Breast epithelium (tissue), 4 donors: ENCODE measurements at places on chromosomes 16 and 17. TPM values are rescaled to one million over a fixed set of nuclear protein-coding genes. Genes with fewer than 3 reads are reported as not detected.

The KIAA0513 gene
- 7.6 TPM for total RNA-seq

The MIS12 gene
- total RNA-seq = 12.3 TPM

The RMI2 gene
- 1.6 TPM for total RNA-seq

The ALOX12B gene
- total RNA-seq = not detected

The TBC1D3I gene
- total RNA-seq = not detected

The ENPP7 gene
- total RNA-seq = not detected

The TBC1D28 gene
- not detected for total RNA-seq

The CCL16 gene
- total RNA-seq = not detected

The HIC1 gene
- total RNA-seq = 16.4 TPM

The TNP2 gene
- total RNA-seq = not detected

DNA sequence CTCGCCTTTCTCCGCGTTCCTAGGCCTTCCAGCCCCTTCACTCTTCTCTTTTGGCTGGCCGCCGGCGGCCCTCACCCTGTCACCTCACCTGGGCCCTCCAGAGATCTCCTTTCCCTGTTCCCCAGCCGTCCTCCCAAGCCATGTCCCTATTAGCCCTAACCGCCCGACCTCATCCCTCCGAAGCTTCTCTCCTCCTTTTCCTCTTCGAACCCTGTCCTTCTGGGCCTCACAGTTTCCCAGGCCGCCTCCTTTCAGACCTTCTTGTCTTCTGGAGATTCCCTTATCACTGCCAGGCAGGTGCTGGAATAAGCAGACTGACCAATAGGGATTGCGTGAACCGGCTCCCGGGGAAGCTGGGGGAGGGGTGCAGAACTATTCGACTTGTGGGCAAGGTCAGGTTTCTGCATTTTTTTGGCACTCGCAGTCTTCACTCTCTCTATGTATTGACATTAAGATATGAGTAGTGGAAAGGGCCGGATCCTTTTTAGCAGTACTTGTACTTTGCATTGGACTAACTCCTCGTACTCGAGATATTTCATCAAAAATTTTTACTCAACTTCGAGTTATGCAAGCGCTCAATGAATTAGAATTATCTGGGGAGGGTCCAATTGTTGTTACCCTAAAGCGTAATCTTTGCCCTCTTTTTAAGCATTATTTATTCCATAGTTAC, 690 bp downstream of the RHOT1 start:
- H3K36me3 ChIP-seq = no peaks in the 10 kb centered on the region
- peaks cover 7% of the 10 kb centered on the region for H3K4me1 ChIP-seq
- H3K27me3 ChIP-seq = no peaks in the 10 kb centered on the region
- peak; percentile 49 for DNase-seq
- H3K4me3 ChIP-seq = peak overlapping the region; percentile 98

GRCh38 chr16:3401719-3402397, 843 bp downstream of the ZNF174 start:
- H3K4me1 ChIP-seq = no peaks in the 10 kb centered on the region
- DNase-seq = no peak
- peak overlapping the region; percentile 95 for H3K27ac ChIP-seq
- no peaks in the 10 kb centered on the region for H3K27me3 ChIP-seq
- peak overlapping the region; percentile 86 for H3K4me3 ChIP-seq

GRCh38 chr16:386641-387156, 4.9 kb upstream of the PGAP6 start:
- H3K27ac ChIP-seq = peak overlapping the region; percentile 30
- H3K4me3 ChIP-seq = no peak overlapping the region
- no peaks in the 10 kb centered on the region for H3K27me3 ChIP-seq
- no peak for DNase-seq
- H3K36me3 ChIP-seq = no peaks in the 10 kb centered on the region
- no peaks in the 10 kb centered on the region for H3K4me1 ChIP-seq

GRCh38 chr16:56988161-56988947, 1.0 kb upstream of the NLRC5 start:
- H3K27me3 ChIP-seq = no peaks in the 10 kb centered on the region
- H3K36me3 ChIP-seq = no peaks in the 10 kb centered on the region
- H3K4me1 ChIP-seq = no peaks in the 10 kb centered on the region
- peak overlapping the region; percentile 94 for H3K27ac ChIP-seq

GRCh38 chr17:62966426-62967204, 580 bp downstream of the TANC2 start:
- H3K36me3 ChIP-seq = no peaks in the 10 kb centered on the region
- peak overlapping the region; percentile 95 for H3K27ac ChIP-seq
- H3K27me3 ChIP-seq = no peaks in the 10 kb centered on the region
- no peak for DNase-seq
- peak overlapping the region; percentile 90 for H3K4me3 ChIP-seq
- H3K4me1 ChIP-seq = no peaks in the 10 kb centered on the region

DNA sequence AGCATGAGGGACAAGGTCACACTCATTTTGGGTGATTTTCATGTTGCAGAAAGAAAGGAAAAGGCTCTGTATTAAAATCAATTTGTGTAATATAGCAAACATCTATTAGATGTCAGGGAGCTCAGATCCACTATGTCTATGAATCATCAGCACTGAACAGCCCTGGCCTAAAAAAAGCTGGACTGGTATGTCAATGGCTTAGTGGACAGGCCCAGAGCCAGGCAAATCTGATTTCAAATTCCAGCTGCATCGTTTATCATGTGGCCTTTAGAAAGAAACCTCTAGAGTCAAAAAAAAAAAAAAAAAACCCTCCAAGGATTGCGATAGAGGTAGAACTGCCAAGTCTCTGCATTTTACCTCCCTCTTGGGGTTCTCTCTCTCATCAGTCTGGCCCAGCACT, 5.4 kb downstream of the GAS7 start:
- no peak for DNase-seq
- no peak overlapping the region for H3K27ac ChIP-seq
- no peak overlapping the region for H3K4me3 ChIP-seq
- no peaks in the 10 kb centered on the region for H3K4me1 ChIP-seq
- no peaks in the 10 kb centered on the region for H3K36me3 ChIP-seq
- no peaks in the 10 kb centered on the region for H3K27me3 ChIP-seq

DNA sequence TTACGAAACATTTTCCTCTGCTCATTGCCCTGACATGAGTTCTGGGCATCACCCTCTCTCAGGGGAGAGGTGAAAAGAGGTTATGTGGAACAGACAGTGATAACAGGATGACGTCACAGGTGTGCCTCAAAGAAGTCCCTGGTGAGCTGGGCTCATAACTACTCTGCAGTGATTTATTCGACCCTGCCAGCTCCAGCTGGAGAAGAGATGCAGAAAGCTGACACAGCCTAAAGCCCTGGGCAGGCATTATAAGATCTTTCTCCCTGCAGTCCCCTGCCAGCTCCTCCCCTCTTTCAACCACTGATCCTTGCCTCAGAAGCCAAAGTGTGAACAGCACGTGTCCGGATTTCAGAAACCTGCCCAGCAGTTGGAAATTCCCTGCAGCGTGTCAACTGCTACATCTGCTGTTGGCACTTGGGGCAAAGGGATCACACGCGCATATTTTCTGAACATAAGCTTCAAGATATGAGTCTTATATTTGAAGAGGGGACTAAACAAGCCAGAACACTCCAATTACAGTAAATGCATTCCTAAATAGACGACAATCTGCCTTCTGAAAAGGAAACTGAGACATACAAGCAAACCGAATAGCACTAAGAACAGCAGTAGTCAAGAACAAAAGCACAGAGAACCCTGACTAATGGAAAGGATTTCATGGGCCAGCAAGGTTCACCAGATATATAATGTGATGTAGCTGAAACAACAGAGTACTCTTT, 80.5 kb downstream of the SMG6 start:
- H3K4me1 ChIP-seq = no peaks in the 10 kb centered on the region
- H3K27ac ChIP-seq = no peak overlapping the region
- H3K27me3 ChIP-seq = no peaks in the 10 kb centered on the region
- DNase-seq = no peak
- H3K36me3 ChIP-seq = no peaks in the 10 kb centered on the region
- H3K4me3 ChIP-seq = no peak overlapping the region

DNA sequence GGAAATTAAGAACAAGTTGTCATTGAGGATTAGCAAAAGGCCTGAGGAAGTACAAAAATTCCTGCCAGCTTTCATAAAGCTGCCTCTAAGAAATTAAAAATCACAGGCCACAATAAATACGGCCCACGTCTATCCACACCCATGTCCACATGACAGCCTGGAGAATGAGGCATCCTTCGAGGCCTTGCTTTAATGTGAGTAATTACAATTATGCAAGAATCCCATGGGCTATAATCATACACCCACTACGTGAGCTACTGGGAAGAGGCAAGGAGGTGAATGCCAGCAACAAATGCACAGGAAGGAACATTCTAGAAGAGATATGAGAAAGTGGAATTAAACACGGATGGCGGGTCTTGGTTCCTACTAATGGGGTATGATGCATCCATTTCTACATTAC, 65.4 kb upstream of the ZFHX3 start:
- no peak overlapping the region for H3K27ac ChIP-seq
- no peaks in the 10 kb centered on the region for H3K27me3 ChIP-seq
- no peaks in the 10 kb centered on the region for H3K4me1 ChIP-seq
- no peak for DNase-seq
- no peaks in the 10 kb centered on the region for H3K36me3 ChIP-seq

GRCh38 chr16:15640966-15641365, 2.0 kb downstream of the MARF1 start:
- H3K36me3 ChIP-seq = no peaks in the 10 kb centered on the region
- DNase-seq = no peak
- H3K4me3 ChIP-seq = no peak overlapping the region
- H3K27me3 ChIP-seq = no peaks in the 10 kb centered on the region
- H3K4me1 ChIP-seq = no peaks in the 10 kb centered on the region

- no peaks in the 10 kb centered on the region for H3K36me3 ChIP-seq
- no peaks in the 10 kb centered on the region for H3K4me1 ChIP-seq
- no peak overlapping the region for H3K4me3 ChIP-seq
- no peak for DNase-seq
- H3K27ac ChIP-seq = no peak overlapping the region
These were observed 223.7 kb upstream of the AXIN2 start for GRCh38 chr17:65785109-65785508.

- H3K27ac ChIP-seq = peak overlapping the region; percentile 57
- no peaks in the 10 kb centered on the region for H3K4me1 ChIP-seq
- no peaks in the 10 kb centered on the region for H3K27me3 ChIP-seq
These were observed 581 bp downstream of the PRKCA start for GRCh38 chr17:66302761-66303626.

GRCh38 chr17:42893359-42893758, 7.2 kb upstream of the G6PC1 start:
- no peaks in the 10 kb centered on the region for H3K27me3 ChIP-seq
- no peaks in the 10 kb centered on the region for H3K36me3 ChIP-seq
- no peak overlapping the region for H3K27ac ChIP-seq
- no peak for DNase-seq

DNA sequence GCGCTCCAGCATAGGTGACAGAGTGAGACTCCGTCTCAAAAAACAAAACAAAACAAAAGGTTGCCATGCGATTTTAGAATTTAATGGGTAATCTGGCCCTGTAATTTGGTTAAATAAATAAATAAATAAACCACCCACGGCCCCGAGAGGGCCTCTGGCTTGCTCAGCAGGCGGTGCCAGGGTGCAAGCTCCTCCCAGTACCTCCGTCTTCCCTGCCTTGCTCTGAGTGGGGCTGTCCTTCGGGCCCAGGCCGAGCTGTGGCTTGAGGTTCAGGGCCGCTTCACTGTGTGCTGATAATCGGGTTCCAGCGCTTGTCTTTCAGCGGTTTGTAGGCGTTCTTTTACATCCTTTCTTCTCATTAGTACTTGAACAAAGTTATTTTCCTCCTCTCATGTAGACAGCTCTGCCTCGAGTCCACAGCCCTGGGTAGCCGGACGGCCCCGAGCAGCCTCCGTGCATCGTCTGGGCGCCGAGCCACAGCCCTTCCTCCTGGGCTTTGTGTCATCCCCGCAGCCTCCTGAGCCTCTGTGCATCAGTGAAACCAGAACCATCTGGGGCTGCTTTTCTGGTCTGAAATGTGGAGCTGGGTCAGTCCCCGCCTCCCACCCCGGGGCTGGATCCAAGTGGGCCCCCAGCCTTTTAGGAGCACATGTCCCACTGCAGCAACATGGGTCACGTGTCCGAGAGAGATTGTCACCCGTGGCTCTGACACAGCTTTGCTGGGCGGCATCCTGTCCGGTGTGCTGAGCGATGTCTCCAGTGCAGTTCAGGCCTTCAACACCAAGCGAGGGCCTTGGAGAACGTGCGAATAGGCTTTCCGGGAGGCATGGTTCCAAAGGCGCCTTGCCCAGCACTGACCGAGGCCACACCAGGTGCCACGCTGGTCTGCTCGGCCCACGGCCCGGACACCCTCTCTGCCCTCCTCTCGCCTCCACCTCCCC, 157.4 kb upstream of the CHMP6 start:
- H3K27ac ChIP-seq = peak overlapping the region; percentile 95
- H3K4me1 ChIP-seq = peaks cover 4% of the 10 kb centered on the region
- DNase-seq = peak; percentile 28
- H3K36me3 ChIP-seq = no peaks in the 10 kb centered on the region
- peak overlapping the region; percentile 46 for H3K4me3 ChIP-seq

DNA sequence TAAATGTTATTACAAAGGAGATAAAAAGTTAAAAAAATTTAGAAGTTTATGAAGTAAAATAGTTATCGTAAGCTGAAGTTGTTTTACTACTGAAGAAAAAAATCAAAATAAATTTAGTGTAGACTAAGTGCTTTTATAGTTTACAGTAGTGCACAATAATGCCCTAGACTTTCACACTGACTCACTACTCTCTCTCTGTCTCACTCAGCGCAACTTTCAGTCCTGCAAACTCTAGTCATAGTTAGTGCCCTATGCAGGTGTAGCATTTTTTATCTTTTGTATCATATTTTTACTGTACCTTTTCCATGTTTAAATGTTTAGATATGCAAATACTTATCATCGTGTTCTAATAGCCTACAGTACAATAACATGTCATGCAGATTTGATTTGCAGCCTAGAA, 17.7 kb upstream of the TOM1L1 start:
- no peak overlapping the region for H3K27ac ChIP-seq
- no peaks in the 10 kb centered on the region for H3K27me3 ChIP-seq
- no peaks in the 10 kb centered on the region for H3K4me1 ChIP-seq
- no peak overlapping the region for H3K4me3 ChIP-seq
- H3K36me3 ChIP-seq = no peaks in the 10 kb centered on the region
- no peak for DNase-seq

DNA sequence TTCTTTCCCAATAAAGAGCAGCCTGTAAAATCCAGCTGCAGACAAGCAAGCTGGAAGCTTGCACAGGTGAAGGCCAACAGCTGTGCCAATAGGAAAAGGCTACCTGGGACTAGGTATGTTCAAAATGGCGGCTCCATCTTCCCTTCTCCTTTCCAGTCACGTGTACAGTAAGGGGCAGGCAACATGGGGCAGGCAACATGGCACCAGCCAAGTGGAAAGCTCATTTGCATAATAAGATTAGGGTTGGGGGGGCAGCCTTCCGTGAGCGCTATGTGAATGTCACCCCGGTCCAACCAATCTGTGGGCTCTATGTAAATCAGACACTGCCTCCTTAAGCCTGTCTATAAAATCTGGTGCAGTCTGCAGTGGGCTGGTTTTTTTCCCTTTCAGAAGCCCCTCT, 31.3 kb downstream of the TVP23A start:
- no peaks in the 10 kb centered on the region for H3K27me3 ChIP-seq
- H3K36me3 ChIP-seq = no peaks in the 10 kb centered on the region

GRCh38 chr17:30969989-30970830, 629 bp upstream of the RNF135 start:
- DNase-seq = no peak
- H3K27ac ChIP-seq = peak overlapping the region; percentile 96
- H3K36me3 ChIP-seq = no peaks in the 10 kb centered on the region
- H3K4me3 ChIP-seq = peak overlapping the region; percentile 77

- H3K4me3 ChIP-seq = no peak overlapping the region
- H3K27ac ChIP-seq = no peak overlapping the region
- no peaks in the 10 kb centered on the region for H3K36me3 ChIP-seq
- H3K27me3 ChIP-seq = no peaks in the 10 kb centered on the region
These were observed 24.5 kb downstream of the STXBP4 start for GRCh38 chr17:54992797-54993639.

- no peak overlapping the region for H3K4me3 ChIP-seq
- H3K27ac ChIP-seq = no peak overlapping the region
- H3K36me3 ChIP-seq = no peaks in the 10 kb centered on the region
- H3K27me3 ChIP-seq = no peaks in the 10 kb centered on the region
- no peaks in the 10 kb centered on the region for H3K4me1 ChIP-seq
These were observed 204.5 kb downstream of the SALL1 start for GRCh38 chr16:50946606-50947005.
